Activated T-helper 2 cell treated with anti-CD3 and anti-CD28 coated beads, Interferon-gamma antibody, Interleukin-2, Interleukin-4, amounts not matched to agents 10 μg/mL and 5 μg/mL and 100 μg/mL, durations not matched to agents 14 hours and 24 hours and 36 hours (primary cell): ENCODE measurements at places on chromosomes 11 and 22. TPM values are rescaled to one million over a fixed set of nuclear protein-coding genes. Genes with fewer than 3 reads are reported as not detected.

Gene KRTAP5-7
- 0.21 TPM in 1 of 2 replicates, not detected in the other for total RNA-seq

Gene LIF
- 919 and 932 TPM in 2 replicates for total RNA-seq

Gene HOATZ
- total RNA-seq, result not detected in 2 replicates

Gene PIK3IP1
- 9.3 and 10.4 TPM in 2 replicates for total RNA-seq

Gene FADS1
- total RNA-seq, result 114 and 116 TPM in 2 replicates

Gene ZNF202
- total RNA-seq, result 19.2 and 22.3 TPM in 2 replicates

Gene ENTHD1
- 0.11 TPM in 2 replicates for total RNA-seq
